ENCODE measurements at places on chromosomes 7 and 10.

- no peak for DNase-seq
Observed at GRCh38 chr7:711093-711921, 15.2 kb upstream of the DNAAF5 start.

GRCh38 chr10:182441-183201 lies 47.4 kb downstream of the ZMYND11 start:
- DNase-seq, result no peak

- DNase-seq, result no peak
Observed at GRCh38 chr7:78634093-78634492, 819.4 kb downstream of the MAGI2 start.

DNA sequence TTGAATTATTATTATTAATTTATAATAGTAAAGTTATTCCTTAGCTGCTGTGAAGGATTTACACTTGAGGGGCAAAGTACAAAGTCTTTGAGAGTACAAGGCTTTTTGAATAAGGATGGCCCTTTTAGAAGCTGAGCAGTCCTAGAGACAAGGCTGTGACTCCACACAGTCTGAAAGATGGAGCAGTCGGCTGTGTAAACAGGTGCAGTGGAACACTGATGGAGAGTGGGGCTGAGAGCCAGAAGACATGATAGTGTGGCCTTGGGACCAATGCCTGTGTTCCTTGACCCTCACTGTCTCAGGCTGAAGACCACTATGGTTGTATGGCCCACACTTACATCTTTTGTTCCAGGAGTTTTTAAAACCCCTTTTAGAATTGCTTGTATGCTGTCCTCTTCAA lies 311.2 kb upstream of the PHF14 start:
- no peak for DNase-seq

- no peak for DNase-seq
Observed at GRCh38 chr10:24762966-24763623, 39.4 kb upstream of the ARHGAP21 start.

Data from HEK293T (cell line).